Body of pancreas (tissue), 4 donors: ENCODE measurements at places on chromosomes 16 and 17. TPM values are rescaled to one million over a fixed set of nuclear protein-coding genes. Genes with fewer than 3 reads are reported as not detected.

Gene TM4SF5
- 2.0 TPM for total RNA-seq

Gene CDH8
- not detected for total RNA-seq

Gene C16orf86
- 7.5 TPM for total RNA-seq

DNA sequence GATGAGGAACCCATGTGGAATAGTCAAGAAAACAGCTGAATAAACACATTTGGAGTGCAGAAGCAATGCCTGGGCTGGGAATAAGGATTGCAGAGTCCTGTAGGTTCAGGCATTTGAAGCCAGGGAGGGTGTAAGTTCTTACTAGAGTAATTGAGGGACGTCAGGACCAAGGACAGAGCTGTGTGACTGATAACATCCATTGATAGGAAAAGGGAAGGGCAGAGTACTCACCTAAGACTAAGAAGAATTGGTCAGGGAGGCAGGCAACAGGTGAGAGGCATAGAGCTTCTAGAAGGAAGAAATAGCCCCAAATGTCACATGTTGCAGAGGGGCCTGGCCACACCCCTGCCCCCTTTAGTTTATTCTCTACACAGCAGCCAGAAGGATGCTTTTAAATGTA lies 79.8 kb upstream of the TMEM132E start:
- H3K36me3 ChIP-seq: no peaks in the 10 kb centered on the region
- H3K4me1 ChIP-seq: no peaks in the 10 kb centered on the region
- no peak overlapping the region for H3K4me3 ChIP-seq
- no peak overlapping the region for H3K27ac ChIP-seq
- DNase-seq: no peak

DNA sequence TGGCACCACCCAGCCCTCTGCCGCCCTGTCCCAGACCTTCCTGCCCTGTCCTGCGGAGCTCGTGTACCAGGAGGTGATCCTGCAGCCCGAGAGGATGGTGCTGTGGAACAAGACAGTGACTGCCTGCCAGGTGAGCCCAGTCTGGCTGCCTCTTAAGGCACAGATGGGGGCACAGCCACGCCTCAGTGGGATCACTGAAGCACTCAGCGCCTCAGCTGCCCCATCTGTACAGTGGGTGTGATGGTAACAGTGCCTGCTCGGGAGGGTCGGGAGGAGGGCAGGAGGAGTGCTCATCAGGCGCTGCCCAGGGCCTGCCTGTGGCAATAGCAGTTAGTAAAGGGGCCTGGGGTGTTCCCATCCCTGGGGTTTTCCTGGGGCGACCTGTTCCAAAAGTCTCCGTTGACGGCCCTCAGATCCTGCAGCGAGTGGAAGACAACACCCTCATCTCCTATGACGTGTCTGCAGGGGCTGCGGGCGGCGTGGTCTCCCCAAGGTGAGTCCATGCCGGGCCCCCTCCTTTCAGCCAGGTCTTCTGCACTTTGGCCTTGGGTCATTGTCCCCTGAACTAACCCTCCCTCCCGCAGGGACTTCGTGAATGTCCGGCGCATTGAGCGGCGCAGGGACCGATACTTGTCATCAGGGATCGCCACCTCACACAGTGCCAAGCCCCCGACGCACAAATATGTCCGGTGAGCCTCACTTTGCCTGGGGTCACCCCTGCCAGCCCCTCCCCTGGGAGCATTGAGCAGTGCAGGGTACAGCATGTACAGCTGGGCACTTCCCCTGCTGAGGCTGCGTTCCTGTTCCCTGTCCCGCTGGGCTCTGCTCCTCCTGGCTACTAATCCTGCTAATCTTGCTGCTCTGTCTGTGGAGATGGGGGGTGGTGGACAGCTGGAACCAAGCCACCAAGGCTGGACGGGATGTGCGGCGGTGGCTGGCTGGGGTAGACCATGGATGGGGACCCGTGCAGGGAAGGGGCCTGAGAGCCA lies 4.5 kb upstream of the TCAP start:
- H3K4me1 ChIP-seq: peaks cover 8% of the 10 kb centered on the region
- no peak overlapping the region for H3K27ac ChIP-seq
- H3K36me3 ChIP-seq: peaks cover 9% of the 10 kb centered on the region
- no peaks in the 10 kb centered on the region for H3K27me3 ChIP-seq
- DNase-seq: no peak
- no peak overlapping the region for H3K4me3 ChIP-seq

Gene VAMP2
- total RNA-seq: 26.4 TPM

- no peaks in the 10 kb centered on the region for H3K4me1 ChIP-seq
- peaks cover 7% of the 10 kb centered on the region for H3K27me3 ChIP-seq
- H3K36me3 ChIP-seq: no peaks in the 10 kb centered on the region
- DNase-seq: no peak
- no peak overlapping the region for H3K27ac ChIP-seq
Measured at GRCh38 chr17:40779181-40779909, 3.0 kb downstream of the KRT27 start.

DNA sequence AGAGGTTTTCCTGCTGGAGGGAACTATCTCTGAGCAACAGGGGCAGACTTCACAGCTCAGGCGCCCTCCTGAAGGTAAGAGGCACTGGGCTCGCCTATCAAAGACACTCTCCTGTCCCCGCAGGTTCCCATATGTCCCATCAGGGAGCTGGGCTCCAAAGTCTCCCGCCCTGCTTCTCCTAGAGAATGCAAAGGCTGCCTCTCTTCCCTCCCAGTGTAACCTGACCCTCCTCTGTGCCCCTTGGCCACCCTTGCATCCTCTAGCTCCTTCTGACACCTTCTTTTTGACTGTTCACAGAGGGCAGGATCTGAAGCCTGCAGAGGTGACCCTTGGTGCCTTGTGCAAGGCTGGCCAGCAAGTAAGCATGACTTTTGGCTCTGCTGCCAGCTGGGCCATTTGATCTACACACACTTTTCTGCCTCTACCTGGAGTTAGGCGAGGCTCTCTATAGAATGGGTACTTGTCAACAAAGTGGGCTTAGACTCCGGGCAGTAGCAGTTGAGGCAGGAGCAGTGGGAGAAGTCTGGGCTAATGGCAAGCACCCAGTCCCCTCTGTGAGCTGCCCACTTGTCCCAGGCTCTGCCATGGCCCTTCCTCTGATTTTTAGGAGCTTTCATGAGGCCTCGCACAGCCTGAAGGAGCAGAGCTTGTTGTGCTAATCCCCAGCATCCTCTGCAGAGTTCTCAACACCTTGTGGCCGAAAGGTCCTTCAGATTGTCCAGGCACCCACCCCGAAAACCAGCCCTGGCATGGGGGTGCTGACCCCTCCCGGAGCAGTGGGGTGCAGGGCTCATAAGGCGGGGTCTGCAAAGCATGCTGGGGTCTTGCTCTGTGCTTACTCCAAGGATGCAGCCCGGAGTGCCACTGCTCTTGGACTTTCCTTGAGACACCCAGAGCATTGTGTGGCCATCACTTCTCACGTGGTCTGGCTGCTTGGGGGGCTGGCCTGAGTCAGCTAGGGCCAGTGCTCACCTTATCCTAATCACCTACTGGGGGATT lies 122.9 kb downstream of the METRNL start:
- no peaks in the 10 kb centered on the region for H3K36me3 ChIP-seq
- peak; percentile 8 for DNase-seq
- H3K27me3 ChIP-seq: no peaks in the 10 kb centered on the region
- no peak overlapping the region for H3K4me3 ChIP-seq
- no peaks in the 10 kb centered on the region for H3K4me1 ChIP-seq

GRCh38 chr16:71637398-71637797 lies 11.4 kb downstream of the MARVELD3 start:
- H3K4me1 ChIP-seq: no peaks in the 10 kb centered on the region
- H3K27ac ChIP-seq: no peak overlapping the region
- H3K36me3 ChIP-seq: no peaks in the 10 kb centered on the region
- H3K27me3 ChIP-seq: no peaks in the 10 kb centered on the region
- DNase-seq: no peak

GRCh38 chr16:74721716-74722115 lies 21.1 kb upstream of the MLKL start:
- H3K36me3 ChIP-seq: no peaks in the 10 kb centered on the region
- no peak for DNase-seq
- no peak overlapping the region for H3K4me3 ChIP-seq
- no peaks in the 10 kb centered on the region for H3K27me3 ChIP-seq

DNA sequence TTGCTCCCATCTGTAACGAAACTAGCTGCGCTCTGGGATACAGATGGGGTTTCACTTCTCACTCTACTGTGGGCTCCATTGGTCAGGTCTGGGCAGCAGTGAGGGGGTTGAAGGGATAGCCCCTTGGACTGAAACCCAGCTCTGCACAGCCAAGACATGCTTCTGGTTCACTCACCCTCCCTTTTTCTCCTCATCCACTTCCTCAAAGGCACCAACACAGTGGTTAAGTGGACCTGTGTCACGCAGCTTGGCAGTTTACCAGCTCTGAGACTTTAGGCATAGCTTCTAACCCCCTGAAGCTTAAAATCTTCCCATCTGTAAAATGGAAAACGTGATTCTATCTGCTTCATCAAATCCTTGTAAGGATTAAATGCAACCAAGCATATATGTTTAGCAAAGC lies 11.5 kb upstream of the KRT38 start:
- H3K27ac ChIP-seq: no peak overlapping the region
- no peaks in the 10 kb centered on the region for H3K4me1 ChIP-seq
- DNase-seq: no peak
- H3K27me3 ChIP-seq: no peaks in the 10 kb centered on the region

GRCh38 chr16:64459821-64460220 lies 662.0 kb downstream of the CDH11 start:
- H3K27ac ChIP-seq: no peak overlapping the region
- H3K27me3 ChIP-seq: no peaks in the 10 kb centered on the region
- H3K4me3 ChIP-seq: no peak overlapping the region
- DNase-seq: peak; percentile 15
- no peaks in the 10 kb centered on the region for H3K4me1 ChIP-seq

Gene HSD11B2
- 5.4 TPM for total RNA-seq

DNA sequence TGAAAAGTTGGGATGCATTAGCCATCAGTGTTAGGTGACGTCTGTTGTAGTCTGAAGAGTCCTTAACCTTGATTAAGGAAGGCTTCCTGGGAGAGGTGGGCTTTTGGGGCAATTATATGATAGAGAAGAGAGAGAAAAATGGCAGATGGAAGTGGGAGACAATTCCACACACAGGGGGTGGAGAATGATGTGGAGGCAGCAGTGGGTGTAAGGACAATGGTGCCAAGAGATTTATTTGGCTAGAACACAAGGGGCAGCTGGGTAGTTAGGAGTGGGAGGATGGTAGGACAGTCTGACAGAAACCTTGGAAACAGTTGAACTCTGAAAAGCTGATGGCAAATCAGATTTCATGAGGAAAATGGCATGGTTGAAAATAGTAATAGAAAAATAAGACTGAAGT lies 10.7 kb upstream of the DUSP14 start:
- DNase-seq: no peak
- H3K4me1 ChIP-seq: no peaks in the 10 kb centered on the region

- H3K27ac ChIP-seq: peak overlapping the region; percentile 29
- no peaks in the 10 kb centered on the region for H3K36me3 ChIP-seq
- H3K4me3 ChIP-seq: no peak overlapping the region
- H3K4me1 ChIP-seq: peaks cover 22% of the 10 kb centered on the region
- H3K27me3 ChIP-seq: no peaks in the 10 kb centered on the region
Measured at GRCh38 chr17:2093349-2093748, 38.4 kb downstream of the HIC1 start.

DNA sequence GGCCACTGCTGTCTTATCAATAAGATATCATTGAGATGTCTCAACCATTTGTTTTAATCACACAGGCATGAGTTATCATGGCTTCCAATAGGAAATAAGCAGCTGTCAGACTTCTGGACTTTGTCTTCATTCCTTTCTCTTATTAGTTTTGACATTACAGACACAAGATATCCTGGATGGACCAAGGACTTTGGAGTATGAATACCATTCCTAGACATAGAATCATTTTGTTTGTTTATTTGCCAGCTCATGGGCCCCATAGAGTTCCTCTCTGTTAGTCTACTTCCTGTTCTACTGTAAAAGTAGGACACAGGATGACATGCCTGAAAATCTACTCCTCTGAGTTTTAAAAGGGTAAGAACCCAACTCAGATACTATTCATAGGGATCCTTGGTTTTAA lies 77.7 kb upstream of the KCNJ16 start:
- H3K27me3 ChIP-seq: no peaks in the 10 kb centered on the region
- no peak overlapping the region for H3K27ac ChIP-seq
- no peaks in the 10 kb centered on the region for H3K4me1 ChIP-seq
- H3K36me3 ChIP-seq: no peaks in the 10 kb centered on the region
- no peak overlapping the region for H3K4me3 ChIP-seq
- DNase-seq: no peak

- H3K4me3 ChIP-seq: no peak overlapping the region
- no peaks in the 10 kb centered on the region for H3K27me3 ChIP-seq
- H3K27ac ChIP-seq: no peak overlapping the region
- no peak for DNase-seq
- no peaks in the 10 kb centered on the region for H3K36me3 ChIP-seq
Measured at GRCh38 chr17:60252459-60252858, 102.7 kb downstream of the CA4 start.

Gene TVP23A
- total RNA-seq: not detected

DNA sequence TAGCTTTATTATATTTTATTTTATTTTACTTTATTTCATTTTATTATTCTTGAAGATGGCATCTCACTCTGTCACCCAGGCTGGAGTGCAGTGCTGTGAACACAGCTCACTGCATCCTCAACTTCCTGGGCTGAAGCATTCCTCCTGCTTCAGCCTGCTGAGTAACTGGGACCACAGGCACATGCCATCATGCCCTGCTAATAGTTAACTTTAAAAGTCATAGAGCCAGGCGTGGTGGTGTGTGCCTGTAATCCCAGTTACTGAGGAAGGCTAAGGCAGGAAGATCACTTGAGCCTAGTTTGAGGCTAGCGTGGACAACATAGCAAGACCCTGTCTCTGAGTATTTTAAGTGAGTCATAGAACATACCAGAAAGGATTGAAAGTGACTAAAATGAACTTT lies 38.7 kb downstream of the ESRP2 start:
- no peaks in the 10 kb centered on the region for H3K4me1 ChIP-seq
- no peak overlapping the region for H3K27ac ChIP-seq
- no peak overlapping the region for H3K4me3 ChIP-seq
- no peaks in the 10 kb centered on the region for H3K36me3 ChIP-seq

Gene SLC25A11
- 33.2 TPM for total RNA-seq

- no peak overlapping the region for H3K27ac ChIP-seq
- H3K36me3 ChIP-seq: no peaks in the 10 kb centered on the region
- peak; percentile 35 for DNase-seq
- no peaks in the 10 kb centered on the region for H3K27me3 ChIP-seq
- no peak overlapping the region for H3K4me3 ChIP-seq
- no peaks in the 10 kb centered on the region for H3K4me1 ChIP-seq
Measured at GRCh38 chr17:78568494-78569115, 8.6 kb downstream of the DNAH17 start.

GRCh38 chr16:89312598-89313299 lies 95.2 kb downstream of the ZNF778 start:
- no peaks in the 10 kb centered on the region for H3K36me3 ChIP-seq
- H3K27ac ChIP-seq: peak overlapping the region; percentile 2
- H3K4me1 ChIP-seq: peaks cover 40% of the 10 kb centered on the region

DNA sequence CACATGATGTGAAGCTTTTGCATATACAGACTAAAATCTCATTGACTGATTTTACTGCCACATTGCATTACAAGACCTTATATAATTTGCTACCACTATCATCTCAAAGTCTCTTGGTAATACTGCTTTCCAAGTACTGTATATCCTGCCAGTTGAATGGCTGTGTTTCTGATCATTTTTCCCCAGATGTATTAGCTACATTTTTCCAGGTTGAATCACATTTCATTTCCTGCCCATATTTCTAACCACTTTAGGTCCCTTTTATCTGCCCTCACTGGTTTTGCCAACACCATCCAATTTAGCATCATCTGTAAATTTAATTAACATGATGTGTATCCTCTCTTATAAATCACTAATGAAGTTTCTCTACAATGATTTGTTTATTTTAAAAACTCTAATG lies 365.7 kb upstream of the PMFBP1 start:
- H3K4me3 ChIP-seq: no peak overlapping the region
- H3K27me3 ChIP-seq: no peaks in the 10 kb centered on the region
- no peak overlapping the region for H3K27ac ChIP-seq
